ENCODE measurements at places on chromosomes 3 and 15.

DNA sequence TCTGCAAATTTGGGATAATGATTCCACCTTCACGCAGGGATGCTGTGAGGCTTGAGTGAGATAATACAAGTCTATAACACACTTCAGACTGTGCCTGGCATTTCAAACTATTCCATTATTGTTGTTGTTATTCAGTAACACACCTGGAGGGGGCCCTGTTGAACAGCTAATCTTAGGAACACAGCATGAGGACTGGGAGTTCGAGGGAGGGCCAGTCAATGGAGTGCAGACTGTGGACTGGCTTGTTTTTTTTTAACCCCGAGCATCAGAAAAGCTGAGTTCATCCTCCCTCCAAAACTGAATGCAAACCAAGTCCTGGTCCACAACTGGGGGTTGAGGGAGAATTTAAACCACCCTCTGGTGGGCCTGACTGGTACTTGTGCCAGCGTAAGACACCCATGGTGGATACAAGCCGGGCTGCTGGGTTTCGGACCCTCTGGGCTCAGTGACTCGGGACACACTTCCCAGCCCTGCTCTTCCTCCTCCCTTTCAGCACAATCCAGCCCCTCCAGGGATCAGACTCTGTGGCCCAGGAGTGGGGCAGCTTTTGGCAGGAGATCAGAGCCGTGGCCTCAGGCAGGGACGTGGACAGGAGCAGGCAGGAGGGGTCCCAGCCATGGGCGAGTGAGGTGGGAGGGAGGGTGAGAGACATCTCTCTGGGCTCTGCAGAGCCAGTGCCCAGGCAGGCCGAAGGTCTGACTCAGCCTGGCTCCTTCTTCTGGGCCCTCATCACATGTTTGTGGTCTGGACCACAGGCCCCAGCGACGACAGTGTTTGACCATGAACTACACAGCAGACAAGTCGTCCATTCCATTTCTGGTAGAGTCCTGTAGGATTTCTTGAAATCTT lies 36.3 kb upstream of the MEX3B start:
- DNase-seq: no peak

GRCh38 chr15:65258375-65259262 lies 28.1 kb downstream of the PARP16 start:
- DNase-seq: no peak

- DNase-seq: no peak
Measured at GRCh38 chr3:12730506-12731242, 28.4 kb downstream of the TMEM40 start.

GRCh38 chr3:11464356-11464755 lies 179.4 kb downstream of the VGLL4 start:
- DNase-seq: no peak

DNA sequence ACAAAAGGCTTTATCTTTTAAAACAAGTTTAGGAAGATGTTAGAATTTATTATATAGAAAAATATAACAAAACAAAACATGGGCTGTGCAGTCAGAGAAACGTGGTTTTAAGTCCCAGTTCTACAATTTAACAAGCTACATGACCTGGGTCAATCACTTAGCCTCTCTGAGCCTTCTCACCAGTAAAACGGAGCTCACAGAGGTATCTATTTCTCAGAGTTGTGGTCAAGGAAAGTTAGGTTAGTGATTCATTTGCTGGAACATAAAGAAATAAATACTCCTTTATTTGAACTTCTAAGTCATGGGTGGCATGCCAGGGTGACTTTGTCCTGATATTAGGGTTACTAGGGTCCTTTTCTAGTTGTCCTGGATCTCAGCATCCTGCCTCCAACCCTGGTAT lies 10.8 kb upstream of the CCDC174 start:
- no peak for DNase-seq

- no peak for DNase-seq
Measured at GRCh38 chr3:81998139-81998755, 236.8 kb upstream of the GBE1 start.

- no peak for DNase-seq
Measured at GRCh38 chr15:26007151-26007550, 144.0 kb upstream of the ATP10A start.

Measured in NCI-H1417 treated with DMSO at 0.1 percent for 48 hours (cell line).